Neural cell (in vitro differentiated cells): ENCODE measurements at places on chromosomes 12 and 14. TPM values are rescaled to one million over a fixed set of nuclear protein-coding genes. Genes with fewer than 3 reads are reported as not detected.

The FOXN4 gene
- polyA plus RNA-seq: 0.14 and 0.30 TPM in 2 replicates

The MIP gene
- not detected in 2 replicates for polyA plus RNA-seq

The C12orf50 gene
- 0.30 and 0.68 TPM in 2 replicates for polyA plus RNA-seq

The RTN1 gene
- 1,138 and 1,179 TPM in 2 replicates for polyA plus RNA-seq

The FIGNL2 gene
- 0.06 and 0.21 TPM in 2 replicates for polyA plus RNA-seq

The IL22 gene
- not detected in 2 replicates for polyA plus RNA-seq

The SMCO2 gene
- polyA plus RNA-seq: 2.4 TPM in 1 of 2 replicates, not detected in the other

The PLEKHD1 gene
- 0.52 TPM in 1 of 2 replicates, not detected in the other for polyA plus RNA-seq

The PSME1 gene
- 39.5 and 55.8 TPM in 2 replicates for polyA plus RNA-seq

The FKBP11 gene
- 24.5 and 24.9 TPM in 2 replicates for polyA plus RNA-seq

The MYL2 gene
- polyA plus RNA-seq: not detected in 2 replicates

The MYF5 gene
- not detected in 2 replicates for polyA plus RNA-seq

The TMTC1 gene
- polyA plus RNA-seq: 7.4 and 10.0 TPM in 2 replicates

The FMNL3 gene
- polyA plus RNA-seq: 5.1 and 9.3 TPM in 2 replicates

The FGD6 gene
- 4.6 and 7.1 TPM in 2 replicates for polyA plus RNA-seq

The MEG3 gene
- not detected in 2 replicates for polyA plus RNA-seq

The VWF gene
- polyA plus RNA-seq: not detected in 2 replicates

The OR6C4 gene
- polyA plus RNA-seq: not detected in 2 replicates

The NRIP2 gene
- not detected in 2 replicates for polyA plus RNA-seq

The RNF212B gene
- polyA plus RNA-seq: not detected in 2 replicates

The IL26 gene
- not detected in 2 replicates for polyA plus RNA-seq

The ENDOU gene
- polyA plus RNA-seq: not detected in 2 replicates

The GLIPR1 gene
- polyA plus RNA-seq: 0.12 TPM in 1 of 2 replicates, not detected in the other
